ENCODE measurements at places on chromosomes 1 and 21.
A peak's percentile ranks its signal among the peaks of the same experiment; 100 is the strongest.

DNA sequence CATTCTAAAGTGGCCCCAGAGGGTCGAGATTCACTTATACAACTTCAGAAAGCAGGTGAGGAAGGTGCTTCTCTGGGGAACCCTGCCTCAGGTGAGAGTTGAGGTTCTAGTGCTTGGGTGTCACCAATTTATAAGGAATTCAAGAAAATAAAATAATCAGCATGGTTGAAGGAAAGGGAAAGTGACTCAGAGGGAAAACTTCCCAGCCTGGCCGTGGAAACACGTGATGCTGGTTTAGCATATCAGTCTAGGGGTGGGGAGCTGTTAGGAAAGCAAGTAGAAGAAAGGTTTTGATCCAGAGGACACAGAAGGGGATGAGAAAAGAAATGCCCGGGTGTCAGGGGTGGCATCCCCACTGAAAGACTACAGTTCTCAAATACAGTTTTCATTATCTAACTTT, 37.7 kb upstream of the TMEM125 start:
- no peak for DNase-seq

DNA sequence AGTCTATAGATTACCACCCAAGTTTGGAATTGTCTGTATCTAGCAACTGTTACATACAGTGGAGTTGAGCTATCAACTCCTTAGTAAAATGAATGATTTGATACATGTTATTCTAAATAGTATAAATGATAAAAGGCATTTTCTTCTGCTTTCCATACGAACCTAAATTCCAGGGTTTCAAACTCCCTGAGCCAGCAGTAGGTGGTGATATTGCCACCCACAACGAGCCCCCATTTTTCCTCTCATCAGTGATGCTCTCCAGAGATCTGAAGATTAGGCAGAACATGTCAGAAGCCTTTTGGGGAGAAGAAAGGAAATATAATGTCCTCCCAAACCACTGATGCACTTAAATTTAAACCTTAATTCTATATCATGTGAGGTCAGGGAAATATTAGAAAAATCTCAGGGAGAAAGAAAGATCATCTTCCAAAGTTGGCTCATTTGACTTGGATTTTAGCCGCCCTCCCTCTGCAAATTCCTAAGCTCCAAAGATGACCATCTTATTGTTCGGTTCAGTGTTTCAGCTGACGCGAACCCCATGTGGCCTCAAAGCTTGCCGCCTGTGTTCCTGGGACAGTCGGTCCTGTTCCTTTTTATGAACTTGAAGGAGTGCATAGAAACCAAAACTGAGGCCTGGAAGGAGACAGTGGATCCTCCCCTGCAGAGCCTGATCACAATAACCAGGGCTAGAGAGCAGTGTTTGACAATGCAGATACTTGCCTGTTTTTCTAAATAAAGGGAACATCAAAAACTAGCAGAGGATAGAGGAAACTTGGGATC, 2.3 kb downstream of the EVA1C start:
- DNase-seq: no peak

GRCh38 chr1:167739752-167740151, 18.0 kb downstream of the MPZL1 start:
- DNase-seq: no peak

GRCh38 chr1:72662918-72663317, 380.6 kb upstream of the NEGR1 start:
- DNase-seq: no peak

GRCh38 chr1:97572561-97572960, 348.3 kb downstream of the DPYD start:
- DNase-seq: no peak

DNA sequence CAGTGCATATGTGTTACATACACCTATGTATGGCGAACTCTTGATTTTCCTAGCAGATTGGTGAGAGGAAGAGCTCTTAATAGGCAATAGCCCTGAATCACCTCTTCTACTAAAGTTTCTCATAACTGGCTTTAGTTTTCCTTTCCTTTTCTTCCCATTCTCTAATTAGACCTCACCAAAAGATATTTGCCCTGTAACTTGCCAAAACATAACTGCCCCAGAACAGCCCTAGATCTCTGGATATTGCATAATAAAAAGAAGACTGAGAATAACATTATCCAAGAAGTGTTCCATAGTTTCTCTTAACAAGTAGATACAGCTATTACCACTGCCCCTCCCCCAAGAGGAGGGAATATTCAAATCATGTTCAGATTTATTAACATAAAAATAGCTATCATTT, 16.3 kb downstream of the SGIP1 start:
- no peak for DNase-seq

DNA sequence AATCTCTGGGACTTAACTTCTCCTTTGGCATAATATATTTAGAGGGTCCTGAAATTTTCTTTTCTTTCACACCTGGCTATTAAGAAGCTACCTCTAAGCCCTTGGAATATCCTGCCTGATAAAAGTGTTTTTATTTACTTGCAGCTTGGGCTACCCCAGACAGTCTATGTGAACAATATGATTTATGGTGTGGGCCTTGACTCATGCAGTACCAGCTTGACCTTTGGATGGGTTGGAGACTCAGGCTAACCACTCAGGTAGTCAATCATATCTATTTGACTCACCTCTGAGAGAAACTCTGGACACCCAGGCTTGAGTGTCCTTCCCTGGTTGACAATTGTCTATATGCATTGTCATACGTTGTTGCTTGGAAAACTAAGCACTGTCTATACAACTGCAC, 13.4 kb upstream of the PGBD2 start:
- no peak for DNase-seq

DNA sequence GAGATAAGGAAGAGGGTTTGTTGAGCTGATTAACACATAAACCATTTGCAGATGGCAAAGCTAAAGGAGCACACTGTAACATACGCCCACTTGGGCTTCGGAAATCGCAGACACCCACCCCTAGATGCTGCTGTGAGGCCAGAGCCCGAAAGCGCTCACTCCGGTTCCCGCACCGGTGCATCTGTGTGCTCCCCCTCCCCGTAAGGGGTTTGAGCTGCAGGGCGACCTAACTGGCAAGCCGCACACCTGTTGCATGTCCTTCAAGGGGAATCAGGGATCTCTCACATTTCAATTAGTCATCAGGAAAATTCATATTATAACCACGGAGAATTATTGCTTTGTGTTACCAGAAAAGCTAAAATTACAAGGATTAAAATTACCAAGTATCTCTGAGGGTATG, 1.4 kb upstream of the CFH start:
- DNase-seq: no peak

DNA sequence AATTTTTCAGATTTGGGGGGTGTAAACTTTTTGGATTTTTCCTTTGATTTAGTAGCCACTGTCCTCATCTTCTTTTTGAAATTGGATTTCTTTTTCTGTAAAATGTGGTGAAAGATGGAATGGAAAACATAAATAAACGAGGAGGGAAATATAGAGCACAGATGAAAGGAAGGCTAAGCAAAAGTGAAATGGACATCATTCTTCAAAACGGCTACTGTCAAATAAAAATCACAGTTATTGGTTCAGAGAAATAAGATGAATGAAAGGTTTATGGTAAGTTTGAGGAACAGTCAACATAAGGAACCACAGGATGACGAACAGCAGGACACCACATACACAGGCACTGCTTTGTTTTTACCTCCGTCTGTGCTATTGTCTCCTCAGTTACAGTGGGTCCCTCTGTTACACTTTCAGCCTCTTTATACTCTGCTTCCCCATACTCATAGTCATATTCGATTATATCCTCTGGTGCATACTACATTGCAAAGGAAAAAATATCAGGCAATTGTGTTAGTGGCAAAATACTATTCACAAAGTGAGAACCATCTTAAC, 82.4 kb downstream of the COL11A1 start:
- no peak for DNase-seq

DNA sequence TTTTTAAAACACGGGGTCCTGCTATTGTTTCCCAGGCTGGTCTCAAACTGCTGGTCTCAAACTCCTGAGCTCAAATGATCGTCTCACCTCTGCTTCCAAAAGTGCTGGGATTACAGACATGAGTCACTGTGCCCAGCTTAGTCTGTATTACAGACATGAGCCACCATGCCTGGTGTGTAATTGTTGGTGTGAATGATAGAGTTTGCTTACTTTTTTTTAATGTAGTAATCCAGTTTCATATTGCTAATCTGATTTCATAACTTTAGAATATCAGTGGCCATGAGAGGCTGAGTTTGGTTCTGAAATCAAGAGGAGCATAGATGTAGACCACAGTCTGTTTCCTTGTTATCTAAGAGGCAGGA, 3.4 kb downstream of the EPB41 start:
- DNase-seq: peak; percentile 50

- DNase-seq: no peak
Measured at GRCh38 chr1:26855636-26856035, 7.3 kb upstream of the SFN start.

DNA sequence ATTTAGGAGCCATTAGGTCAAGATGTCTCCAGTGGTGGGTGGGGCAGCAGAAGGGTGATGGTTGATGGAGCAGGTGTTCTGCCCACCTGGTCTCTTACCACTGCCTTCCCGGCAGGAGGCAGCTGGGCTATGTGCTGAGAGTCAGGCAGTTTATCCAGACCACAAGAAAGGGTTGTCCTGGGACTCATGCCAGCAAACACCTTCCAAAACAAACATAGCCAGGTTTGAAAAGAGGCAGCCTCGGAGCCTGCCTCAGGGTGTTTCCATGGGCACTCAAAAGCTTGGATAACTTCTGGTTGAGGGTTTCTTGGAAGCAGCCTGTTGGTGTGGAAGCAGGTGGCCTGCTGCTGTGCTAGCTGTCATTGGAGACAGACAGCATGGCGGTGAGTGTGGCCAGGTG, 187.2 kb downstream of the PCP4 start:
- no peak for DNase-seq

- no peak for DNase-seq
Measured at GRCh38 chr1:155049651-155050559, 1.2 kb upstream of the ADAM15 start.

GRCh38 chr1:15386164-15386749, 23.4 kb upstream of the EFHD2 start:
- peak; percentile 9 for DNase-seq

GRCh38 chr1:7732331-7732730, 38.8 kb upstream of the VAMP3 start:
- no peak for DNase-seq

- no peak for DNase-seq
Measured at GRCh38 chr1:26724118-26724517, 28.3 kb downstream of the ARID1A start.

- DNase-seq: no peak
Measured at GRCh38 chr1:110684491-110684890, 9.8 kb upstream of the KCNA3 start.
